Mesothelial cell of epicardium (in vitro differentiated cells): ENCODE measurements at places on chromosomes 6 and 20. TPM values are rescaled to one million over a fixed set of nuclear protein-coding genes. Genes with fewer than 3 reads are reported as not detected.

The SLC32A1 gene
- total RNA-seq = not detected in 3 replicates

- DNase-seq = no peak
Observed at GRCh38 chr20:63738687-63739129, 868 bp upstream of the SLC2A4RG start.

GRCh38 chr6:95548188-95548786 lies 29.0 kb upstream of the MANEA start:
- DNase-seq = no peak

DNA sequence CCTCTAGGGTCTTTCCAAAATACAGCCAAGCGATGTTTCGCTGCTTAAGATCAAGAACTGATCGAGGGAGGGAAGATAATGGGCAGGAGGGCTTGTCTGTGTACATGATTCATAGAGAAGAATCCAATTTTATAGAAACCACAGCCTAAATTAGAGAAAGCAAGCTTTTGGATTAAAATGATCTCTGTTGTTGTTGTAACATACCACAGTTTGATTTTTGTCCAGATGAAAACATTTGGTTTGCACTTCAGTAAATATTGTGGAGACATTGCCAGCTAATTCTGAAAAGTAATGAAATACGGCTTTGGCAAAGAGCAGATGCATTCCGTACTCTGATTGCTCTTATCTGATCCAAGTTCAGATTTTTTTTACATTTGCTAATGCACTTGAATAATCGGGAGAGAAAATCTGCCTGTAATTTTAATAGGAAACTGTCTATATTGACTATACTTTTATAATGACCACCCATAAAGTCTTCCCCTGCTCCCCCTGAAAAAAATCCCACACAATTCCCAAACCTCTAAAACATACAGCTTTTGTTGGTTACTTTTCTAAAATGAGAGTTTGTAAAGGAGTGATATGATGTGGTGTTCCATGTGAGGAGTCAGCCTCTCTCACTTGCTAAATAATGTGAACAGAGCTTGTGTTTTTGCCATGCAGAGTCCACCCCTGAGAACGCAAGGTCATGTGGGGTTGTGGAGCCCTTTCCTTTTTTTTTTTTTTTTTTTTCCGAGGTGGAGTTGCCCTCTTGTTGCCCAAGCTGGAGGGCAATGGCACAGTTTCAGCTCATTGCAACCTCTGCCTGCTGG lies 199.9 kb downstream of the DTNBP1 start:
- no peak for DNase-seq

DNA sequence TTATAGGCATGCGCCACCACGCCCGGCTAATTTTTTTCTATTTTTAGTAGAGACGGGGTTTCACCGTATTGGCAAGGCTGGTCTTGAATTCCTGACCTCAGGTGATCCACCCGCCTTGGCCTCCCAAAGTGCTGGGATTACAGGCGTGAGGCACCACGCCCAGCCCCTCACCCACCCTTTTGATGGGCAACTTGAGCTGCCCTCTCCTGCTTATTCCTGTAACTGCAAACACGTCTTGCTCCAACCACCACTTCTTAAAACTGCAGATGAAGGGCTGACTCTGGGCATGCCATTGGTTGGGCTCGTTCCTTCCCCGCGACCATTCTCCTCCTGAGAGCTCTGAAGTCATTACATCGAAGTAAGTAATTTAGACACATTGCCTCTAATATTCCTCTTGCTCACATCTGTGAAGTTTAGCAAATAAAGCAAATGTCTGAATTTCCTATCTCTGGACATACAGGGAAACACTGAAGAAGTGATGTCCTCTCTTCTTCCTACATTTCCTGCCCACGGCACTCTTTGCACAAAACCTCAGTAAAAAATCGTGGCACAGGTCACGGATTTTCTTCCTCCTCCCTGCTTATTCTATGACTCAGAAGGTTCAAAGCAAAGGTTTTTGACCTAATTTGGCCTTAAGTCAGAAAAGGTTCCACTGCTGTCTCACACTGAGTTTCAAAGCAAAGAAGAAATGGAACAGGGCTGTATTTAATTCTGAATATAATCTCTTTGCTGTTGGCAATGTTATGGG lies 117.5 kb downstream of the GMPR start:
- no peak for DNase-seq

GRCh38 chr20:38049800-38050199 lies 16.3 kb downstream of the RPRD1B start:
- DNase-seq = no peak

DNA sequence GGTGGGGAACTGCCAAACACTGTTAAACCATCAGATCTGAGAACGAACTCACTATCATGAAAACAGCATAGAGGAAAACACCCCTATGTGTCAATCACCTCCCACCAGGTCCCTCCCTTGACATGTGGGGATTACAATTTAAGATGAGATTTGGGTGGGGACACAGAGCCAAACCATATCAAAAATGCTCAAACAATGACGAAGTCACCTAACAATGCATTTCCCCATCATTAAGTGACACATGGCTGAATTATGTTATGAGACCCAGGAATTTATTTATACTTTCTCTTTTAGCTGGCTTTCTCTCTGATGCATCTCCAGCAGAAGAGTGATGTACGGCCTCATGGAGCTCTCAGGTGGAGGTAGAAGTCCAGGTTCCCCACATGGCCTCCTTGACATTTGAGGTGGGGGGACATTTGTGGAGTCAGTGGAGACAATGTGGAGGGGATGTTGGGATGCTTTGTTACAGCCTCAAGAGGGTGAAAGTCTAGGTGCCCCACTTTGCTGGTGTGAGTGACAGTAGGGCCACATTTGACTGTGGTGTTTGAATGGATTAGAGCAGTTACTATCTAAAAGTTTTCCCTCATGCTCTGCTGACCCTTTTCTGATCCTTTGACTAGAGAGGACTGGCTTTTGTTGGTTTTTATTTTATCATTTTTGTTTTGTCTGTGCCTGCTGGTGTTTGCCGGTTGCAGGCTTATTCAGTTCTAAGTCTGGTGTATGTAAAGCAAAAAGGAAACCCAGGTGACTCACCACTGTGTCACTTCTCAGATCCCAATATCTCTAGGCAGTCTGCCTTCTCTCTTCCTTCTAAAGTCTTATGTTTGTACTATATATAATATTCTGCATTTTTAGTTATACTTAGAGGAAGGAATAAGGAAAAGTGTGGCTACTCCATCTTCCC lies 18.5 kb upstream of the DCBLD1 start:
- DNase-seq = no peak

The ZSCAN23 gene
- 10.4 to 13.9 TPM (median 13.5 TPM) in 3 replicates for total RNA-seq

GRCh38 chr6:70507161-70507560 lies 59.6 kb upstream of the SDHAF4 start:
- no peak for DNase-seq

The MOXD1 gene
- 110 to 113 TPM (median 111 TPM) in 3 replicates for total RNA-seq

The LINC00237 gene
- not detected in 3 replicates for total RNA-seq

- no peak for DNase-seq
Observed at GRCh38 chr6:85389151-85389797, 60.6 kb upstream of the NT5E start.

DNA sequence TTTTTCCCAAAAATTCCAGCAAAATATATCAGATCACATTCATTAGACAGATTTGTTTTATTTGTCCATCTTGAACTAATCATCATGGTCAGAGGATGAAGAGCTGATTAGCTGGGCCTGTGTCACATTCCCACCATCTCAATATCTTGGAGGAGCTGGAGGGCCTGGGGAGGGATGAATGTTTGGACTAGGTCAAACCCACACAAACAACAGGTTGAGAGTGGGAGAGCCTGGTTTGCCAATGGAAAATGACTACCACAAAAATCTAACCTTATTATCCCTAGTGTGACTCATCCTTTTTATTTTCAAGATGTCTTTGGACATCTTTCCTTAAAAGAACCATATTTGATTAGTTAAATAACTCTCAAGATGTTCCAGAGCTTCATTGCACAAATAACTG lies 242.4 kb downstream of the OGFRL1 start:
- DNase-seq = no peak

DNA sequence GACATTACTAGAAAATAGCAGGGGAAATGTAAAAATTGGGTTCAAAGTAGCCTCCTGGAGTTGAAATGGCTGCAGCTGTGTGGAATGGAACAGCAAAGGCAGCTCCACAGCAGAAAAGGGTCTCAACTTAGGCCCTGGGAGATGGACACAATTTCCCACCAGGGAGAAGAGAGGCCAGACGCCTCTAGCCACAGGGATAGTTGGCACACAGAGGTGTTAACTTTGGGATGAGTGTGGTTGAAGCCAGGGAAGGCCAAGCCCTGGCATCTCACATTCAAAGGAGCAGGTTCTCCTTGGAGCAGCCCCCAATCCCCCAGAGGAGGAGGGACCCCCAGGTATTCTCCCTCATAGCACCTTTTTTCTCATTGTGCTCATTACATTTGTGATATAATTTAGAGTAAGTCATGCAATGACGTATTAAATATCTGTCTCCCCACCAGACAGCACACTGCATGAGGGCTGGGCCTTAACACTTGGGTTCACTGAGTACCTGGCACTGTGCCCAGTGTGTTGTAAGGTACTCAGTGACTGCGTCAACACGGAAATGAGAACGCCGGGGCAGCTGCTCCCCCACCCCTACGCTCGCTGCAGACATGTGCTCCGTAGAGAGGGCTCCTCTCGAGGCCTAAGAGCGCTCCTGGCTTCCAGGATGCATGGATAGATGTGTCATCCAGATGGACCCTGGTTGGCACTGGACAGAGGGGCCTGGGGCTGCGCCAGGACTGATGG lies 76.0 kb upstream of the CD93 start:
- DNase-seq = no peak
